Activated CD8-positive, alpha-beta T cell treated with anti-CD3 and anti-CD28 coated beads, Interleukin-2, amount 10 ng/mL, durations not matched to agents 7 days and 5 days (primary cell): ENCODE measurements at places on chromosomes 11 and 22.

DNA sequence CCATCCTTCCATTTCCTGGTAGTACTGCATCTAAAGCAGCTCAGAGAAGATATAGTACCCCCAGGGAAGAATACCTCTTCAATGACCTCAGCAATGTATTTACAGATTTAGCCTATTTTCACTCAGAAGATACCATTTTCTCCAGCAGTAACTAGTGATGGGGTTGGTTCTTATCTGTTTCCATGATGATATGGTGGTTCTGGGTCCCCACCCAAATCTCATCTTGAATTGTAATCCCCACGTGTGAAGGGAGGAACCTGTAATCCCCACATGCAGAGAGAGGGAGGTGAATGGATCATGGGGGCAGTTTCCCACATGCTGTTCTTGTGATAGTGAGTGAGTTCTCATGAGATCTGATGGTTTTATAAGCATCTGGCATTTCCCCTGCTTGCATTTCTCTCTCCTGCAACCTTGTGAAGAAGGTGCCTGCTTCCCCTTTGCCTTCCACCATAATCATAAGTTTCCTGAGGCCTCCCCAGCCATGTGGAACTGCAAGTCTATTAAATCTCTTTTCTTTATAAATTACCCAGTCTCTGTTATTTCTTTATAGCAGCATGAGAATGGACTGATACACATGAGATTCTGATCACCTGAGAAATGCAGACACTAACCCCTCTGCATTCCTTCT lies 139.2 kb downstream of the CCDC81 start:
- no peak for DNase-seq

DNA sequence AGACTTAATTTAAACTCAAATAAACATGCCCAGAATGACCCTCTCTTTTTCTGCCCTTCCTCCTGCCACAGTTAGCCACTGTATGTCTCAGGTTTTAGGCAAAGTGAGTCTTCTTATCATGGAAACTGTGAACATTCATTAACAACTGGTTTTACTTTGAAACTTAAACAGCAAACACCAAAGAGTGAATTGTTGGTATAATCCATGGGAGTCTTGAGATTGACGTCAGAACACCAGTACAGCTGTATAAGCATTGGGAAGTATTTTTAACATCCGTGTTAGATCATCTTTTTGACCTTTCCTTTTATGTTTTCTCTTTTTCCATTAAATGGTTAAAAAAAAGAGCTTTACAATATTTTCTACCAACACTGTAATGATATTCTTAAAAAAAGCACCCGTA lies 38.9 kb downstream of the ARHGEF12 start:
- no peak for DNase-seq

DNA sequence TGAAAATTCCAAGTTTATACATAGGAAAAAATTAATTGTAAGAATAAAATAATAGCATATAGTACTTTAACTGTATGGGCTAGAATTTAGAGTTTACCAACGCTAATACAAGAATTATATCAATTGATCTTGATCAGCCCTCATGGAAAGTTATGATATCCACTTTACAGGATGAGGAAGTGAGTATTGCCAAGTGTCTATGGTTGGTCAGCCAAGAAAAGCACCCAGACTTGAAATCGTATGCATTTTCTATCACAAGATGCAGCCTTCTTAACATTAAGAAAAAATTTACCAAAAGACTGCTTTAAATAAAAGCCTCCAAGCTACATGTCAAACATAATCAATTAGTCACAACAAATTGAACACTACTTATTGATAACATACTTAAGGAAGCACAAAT lies 53.0 kb downstream of the DDI1 start:
- DNase-seq = no peak

- DNase-seq = no peak
These were observed 39.7 kb upstream of the SLC6A5 start for GRCh38 chr11:20559523-20560300.

- no peak for DNase-seq
These were observed 282.1 kb downstream of the MIAT start for GRCh38 chr22:26939466-26939865.

DNA sequence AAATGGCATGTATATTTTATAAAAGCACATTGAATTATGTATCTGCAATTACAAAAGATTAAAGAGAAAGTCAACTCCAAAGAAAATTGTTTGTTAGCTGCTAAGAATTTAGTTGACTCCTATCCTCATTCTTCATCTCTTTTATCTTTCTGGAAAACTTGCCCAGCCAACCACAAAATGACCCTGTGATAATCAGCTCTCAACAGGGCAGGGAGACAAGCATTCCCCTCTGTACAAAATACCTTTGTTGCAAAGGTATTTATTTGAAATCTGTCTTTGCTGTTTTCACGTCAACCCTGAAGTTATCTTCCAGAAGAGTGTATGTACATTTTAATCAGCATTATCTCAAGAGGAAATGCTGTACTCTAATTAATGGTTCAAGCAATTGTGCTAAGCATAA lies 191.1 kb upstream of the DDI1 start:
- no peak for DNase-seq

- no peak for DNase-seq
These were observed 14.0 kb upstream of the NECTIN1 start for GRCh38 chr11:119743006-119743405.

- no peak for DNase-seq
These were observed 24.9 kb upstream of the C11orf58 start for GRCh38 chr11:16713594-16713993.

- DNase-seq = no peak
These were observed 8.2 kb upstream of the LAYN start for GRCh38 chr11:111532365-111532709.

- DNase-seq = no peak
These were observed 202.1 kb downstream of the NXPE2 start for GRCh38 chr11:114880442-114880841.

GRCh38 chr11:83493917-83494316 lies 207.8 kb upstream of the CCDC90B start:
- no peak for DNase-seq

- peak; percentile 21 for DNase-seq
These were observed 5.1 kb upstream of the PPFIA1 start for GRCh38 chr11:70265341-70265740.

- DNase-seq = no peak
These were observed 1.5 kb downstream of the LMF2 start for GRCh38 chr22:50505776-50506610.

DNA sequence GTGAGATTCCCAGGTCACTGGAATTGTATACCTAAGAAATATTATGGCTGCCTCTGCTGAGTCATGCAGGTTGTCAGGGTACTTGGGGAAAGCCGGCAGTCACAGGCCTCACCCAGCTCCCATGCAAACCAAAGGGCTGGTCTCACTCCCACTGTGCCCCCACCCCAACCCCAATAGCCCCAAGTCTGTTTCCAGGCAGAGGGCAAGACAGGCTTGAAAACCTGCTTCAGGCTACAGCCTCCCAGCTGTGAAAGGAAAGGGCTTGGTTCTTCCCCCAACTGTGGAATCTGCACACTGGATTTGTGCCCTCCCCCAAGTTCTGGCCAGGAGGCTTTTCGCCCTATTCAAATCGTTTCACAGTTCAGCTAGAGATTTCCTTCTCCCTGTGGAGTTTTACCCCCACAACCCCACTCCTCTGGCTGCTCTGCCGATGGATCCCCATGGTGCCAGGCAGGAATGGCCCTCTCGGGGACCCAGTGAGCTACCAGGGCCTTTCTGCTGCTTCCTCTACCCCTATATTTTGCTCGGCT lies 37.0 kb upstream of the ABTB2 start:
- no peak for DNase-seq

GRCh38 chr11:10534316-10534715 lies 6.7 kb downstream of the RNF141 start:
- DNase-seq = no peak

- no peak for DNase-seq
These were observed 26.3 kb upstream of the GNB1L start for GRCh38 chr22:19880786-19881569.

DNA sequence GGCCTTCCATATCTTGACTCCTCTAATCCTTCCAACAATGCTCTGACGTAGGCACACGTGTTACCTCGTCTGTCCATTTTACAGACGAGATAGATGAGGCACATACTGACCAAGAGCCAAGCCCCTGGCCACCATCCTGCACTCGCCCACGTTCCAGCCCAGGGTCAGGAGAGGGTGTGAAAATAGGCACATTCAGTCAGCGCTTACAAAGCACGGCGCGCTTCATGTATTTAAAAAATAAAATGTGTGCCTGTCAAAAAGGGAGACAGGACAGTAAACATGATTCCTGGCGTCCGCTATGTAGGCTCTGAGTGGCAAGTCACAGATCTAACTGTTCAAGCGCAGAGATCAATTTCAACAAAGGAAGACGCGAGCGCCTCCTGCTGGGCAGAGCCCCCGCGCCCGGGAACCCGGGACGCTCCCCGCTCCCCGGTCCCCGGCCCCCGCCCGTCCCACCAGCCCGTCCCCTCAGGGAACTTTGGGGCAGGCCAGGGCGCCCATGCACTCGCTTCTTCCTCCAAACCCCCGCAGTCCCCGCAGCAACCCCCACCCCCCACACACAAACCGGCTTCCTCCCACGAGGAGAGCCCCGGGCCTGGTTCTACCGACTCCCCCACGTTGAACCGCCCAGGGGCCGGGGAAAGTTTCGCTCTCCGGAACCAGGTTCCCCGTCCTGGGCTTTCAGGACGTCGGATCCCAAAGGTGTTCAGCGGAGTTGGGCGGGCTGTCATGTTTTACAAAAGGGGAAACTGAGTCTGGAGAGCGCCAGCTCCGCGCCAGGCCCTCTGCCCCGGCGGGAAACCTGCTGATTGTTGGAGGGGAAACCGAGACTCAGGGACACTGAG lies 10.4 kb upstream of the C1QTNF6 start:
- peak; percentile 94 for DNase-seq

DNA sequence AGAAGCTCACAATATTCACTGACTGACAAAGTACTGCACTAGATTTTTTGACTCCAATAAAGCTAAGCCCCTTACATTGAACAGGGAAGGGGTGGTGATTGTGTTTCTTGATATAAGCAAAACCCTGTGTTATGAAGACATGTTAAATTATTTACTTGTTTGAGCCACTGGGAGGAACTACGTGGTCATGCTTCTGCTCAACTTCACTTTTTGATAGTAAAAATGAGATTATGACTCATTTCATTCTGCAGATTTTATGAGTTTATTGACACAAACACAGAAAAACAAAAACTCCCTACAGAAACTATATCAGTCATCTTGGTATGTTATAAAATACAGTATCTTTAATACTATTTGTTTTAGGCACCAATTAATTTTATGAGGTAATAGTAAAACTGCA lies 124.7 kb downstream of the CADM1 start:
- no peak for DNase-seq

DNA sequence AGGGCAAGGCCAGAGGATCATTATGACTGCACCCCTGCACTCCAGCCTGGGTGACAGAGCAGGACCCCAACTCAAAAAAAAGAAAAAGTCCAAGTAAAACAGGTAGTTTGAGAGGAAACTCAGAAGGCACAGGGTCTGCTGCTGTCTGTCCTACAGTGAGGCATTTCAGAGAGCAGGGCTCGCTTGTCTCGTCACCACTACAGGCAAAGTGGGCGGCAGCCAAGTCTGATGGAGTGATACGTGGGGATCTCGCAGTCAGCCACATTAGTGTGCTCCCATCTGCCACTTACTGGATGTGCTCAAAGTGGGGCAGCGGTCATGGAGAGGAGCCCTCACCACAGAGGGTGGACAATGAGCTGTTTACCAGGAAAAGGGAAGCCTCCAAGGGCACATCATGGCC lies 42.1 kb downstream of the PI4KA start:
- DNase-seq = no peak

- DNase-seq = no peak
These were observed 442.9 kb upstream of the RAG2 start for GRCh38 chr11:37040921-37041320.

GRCh38 chr11:110892741-110893285 lies 180.6 kb upstream of the ARHGAP20 start:
- DNase-seq = no peak

DNA sequence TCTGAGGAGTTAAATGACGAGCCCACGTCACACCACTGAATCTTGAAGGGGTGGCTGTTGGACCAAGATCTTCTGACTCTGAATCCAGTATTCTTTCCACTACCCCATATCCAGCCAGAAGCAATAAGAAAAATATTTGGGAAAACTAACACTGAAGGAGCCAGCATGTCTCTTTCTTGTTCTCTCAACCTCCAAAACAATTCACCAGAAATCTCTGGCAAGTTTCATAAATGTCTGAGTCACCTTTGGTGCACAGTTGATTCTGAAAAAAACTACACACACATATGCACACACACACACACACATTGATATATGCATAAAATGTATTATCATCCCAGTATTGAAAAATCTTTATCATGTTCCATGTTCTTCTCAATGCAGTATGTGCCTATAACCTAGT lies 104.3 kb upstream of the BLID start:
- DNase-seq = no peak

- DNase-seq = no peak
These were observed 57.3 kb downstream of the TP53I11 start for GRCh38 chr11:44893308-44893822.

DNA sequence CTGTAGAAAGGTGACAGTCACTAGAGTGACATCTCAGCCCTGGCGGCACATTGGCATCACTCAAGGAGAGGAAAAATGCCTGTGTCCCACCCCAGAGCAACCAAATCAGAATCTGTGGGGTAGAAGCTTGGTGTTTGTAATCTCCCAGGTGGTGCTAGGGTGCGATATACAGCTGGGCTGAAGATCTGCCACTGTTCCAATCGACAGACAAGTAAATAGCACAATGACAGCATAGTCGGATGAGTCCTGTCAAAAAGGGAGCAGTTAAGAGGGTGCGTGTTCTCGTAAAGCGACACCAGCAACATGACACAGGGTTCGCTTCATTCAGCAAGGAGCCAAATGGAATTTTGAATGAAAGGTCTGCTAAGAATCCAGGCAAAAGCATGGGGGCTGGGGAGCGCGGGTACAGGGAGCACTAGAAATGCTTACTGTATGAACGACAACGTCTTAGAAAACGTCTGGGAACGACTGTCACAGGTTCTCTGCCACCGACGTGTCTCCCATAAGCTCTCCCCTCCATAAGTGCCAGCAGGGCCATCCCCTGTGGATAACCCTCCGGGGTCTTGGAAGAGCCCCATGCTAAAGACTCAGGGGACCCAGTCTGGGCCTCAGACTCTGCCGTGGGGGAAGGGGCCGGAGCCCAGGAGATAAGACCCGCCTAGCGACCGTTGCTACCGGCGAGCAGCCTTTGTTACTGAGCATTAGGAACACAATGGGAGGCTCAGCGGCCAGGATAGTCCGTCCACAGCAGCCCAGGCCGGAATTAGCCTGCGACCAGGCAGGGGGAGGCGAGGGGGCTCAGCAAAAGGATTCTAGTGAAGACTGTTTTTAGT lies 20.8 kb downstream of the ADA2 start:
- no peak for DNase-seq

DNA sequence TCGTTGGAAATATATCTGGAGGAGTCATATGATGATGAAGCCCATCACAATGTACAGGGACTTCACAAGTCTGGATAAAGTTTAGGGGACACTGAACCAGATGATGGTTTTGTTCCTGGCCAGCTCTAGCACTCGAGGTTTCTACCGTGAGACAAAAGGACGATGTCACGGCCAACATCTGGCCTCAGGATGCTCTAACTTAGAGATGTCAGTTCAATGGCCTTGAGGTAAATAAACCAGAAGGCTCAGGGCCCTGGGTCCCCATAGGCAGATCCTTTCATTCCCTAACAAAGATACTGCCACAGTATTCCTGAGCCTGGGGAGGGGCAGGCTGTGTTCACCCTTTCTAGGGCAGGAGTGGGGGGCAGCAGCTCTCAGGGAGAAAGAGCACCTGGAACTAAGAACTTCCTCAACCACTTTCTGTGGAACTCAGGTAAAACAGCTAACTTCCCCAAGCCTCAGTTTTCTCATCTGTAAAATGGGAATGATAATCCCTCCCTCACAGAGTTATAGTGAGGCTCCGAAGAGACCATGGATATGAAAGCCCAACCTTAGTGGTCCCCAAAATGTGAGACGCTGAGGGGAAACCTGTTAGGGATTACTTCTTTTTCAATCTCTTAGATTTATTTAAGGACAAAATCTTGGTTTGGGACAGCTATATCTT lies 18.3 kb downstream of the MS4A10 start:
- DNase-seq = no peak
